Stimulated activated CD8-positive, alpha-beta memory T cell treated with anti-CD3 and anti-CD28 coated beads, Interleukin-4, amount 100 ng/mL, for 24 hours (primary cell): ENCODE measurements at places on chromosomes 6 and 20.
A peak's percentile ranks its signal among the peaks of the same experiment; 100 is the strongest.

DNA sequence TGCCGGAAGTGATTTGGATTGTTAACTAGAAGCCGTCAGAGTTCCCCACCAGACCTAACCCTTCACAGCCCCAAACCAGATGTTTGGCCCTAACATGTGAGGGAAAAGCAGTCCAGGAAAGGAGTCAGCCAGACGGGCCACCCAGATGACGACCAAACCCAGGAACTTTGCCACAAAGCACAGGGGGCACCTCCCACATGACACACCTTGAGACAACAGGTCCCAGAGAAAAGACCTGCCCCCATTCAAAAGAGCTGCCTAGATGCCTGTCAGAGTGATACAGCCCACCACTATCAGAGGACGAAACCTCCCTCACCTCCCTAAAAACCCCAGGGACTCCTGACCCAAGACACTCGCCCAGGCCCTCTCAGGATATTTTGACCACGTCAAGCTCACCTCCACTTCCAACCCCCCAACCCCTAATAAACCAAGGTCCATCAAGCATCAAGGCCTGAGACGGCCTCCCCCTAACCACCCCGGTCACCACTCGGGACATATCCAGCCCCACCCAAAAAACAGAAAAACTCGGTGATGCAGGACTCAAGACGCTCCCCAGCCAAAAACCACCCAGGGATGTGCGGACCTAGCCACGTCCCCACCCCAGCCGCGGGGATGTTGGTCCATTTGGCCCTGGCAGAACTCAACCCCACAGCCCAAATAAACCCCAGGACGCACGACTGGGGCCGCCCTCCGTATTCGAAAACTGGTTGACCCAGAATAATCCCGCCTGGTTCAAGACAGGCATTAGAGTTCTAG lies 662 bp downstream of the ZNF343 start:
- DNase-seq, result no peak

DNA sequence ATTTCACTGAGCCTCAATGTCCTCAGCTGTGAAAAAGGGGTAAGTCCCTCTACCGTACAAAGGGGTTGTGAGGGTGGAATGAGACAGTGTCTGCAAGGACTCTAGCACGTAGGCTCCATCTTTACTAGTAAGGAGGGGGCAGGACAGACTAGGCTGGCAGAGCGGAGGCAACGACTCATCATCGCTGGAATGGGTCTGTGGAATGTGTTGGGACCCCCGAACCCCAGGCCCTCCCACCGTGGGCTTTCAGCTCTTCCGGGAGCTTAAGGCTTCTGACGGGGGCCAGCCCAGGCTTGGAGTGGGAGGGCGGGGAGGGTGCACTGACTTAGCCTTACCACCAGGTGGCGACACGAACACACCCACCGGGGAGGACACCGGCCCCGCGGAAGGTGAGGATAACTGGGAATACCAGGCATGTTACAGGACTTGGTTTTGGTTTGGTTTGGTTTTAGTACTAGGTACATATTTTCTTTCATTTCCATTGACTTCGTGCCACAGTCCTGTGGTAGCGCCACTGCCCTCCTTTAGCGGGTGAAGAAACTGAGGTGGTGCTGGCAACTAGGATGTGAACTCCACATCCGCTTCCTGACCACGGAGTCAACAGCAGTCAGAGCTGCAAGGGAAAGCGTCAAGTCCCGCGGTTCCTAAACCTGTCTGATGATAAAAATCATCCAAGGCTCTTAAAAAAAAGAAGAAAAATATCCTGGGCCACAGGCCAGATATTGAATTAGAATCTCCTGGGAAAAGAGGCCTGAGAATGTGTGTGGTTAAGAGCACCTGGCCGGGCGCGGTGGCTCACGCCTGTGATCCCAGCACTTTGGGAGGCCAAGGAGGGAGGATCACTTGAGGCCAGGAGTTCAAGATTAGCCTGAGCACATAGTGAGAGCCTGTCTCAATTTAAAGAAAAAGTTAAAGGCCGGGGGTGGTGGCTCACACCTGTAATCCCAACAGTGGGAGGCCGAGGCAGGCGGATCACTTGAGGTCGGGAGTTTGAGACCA lies 10.3 kb upstream of the TULP1 start:
- DNase-seq, result peak; percentile 65

- no peak for DNase-seq
Measured at GRCh38 chr6:149303468-149303867, 14.0 kb upstream of the TAB2 start.

GRCh38 chr6:105212587-105212986 lies 32.8 kb upstream of the POPDC3 start:
- DNase-seq, result no peak

DNA sequence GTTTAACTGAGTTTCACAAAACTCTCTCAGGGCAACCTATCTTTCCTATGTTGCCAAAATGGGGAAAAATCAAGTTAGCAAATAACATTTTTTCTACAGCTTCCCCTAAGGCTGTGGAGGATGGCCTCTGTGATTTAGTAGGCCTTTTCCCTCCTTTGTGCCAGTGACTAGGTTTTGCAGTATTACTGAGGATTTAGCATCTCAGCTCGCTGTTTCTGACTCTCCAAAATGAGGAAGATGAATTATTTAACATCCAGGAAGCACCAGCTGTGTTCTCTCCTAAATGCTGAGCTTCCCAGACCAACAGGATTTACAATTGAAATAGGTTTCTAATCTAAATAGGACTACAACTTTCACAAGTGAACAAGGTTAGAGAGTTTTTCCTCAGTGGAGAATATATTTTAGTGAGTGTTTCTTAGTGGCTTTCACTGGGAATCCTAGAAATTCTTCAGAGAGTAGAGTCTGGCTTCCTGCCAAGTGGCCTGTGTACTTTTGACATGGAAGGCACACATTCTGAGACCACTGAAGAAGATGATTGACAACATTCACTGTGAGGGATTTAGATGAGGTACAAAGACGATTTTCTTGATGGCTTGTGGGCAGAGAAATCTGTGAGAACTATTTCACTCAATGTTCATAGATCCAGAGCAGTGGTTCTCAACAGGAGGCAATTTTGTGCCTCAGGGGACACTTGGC lies 62.4 kb downstream of the PTCHD4 start:
- no peak for DNase-seq

- DNase-seq, result no peak
Measured at GRCh38 chr6:99605074-99605734, 1.4 kb upstream of the PRDM13 start.

DNA sequence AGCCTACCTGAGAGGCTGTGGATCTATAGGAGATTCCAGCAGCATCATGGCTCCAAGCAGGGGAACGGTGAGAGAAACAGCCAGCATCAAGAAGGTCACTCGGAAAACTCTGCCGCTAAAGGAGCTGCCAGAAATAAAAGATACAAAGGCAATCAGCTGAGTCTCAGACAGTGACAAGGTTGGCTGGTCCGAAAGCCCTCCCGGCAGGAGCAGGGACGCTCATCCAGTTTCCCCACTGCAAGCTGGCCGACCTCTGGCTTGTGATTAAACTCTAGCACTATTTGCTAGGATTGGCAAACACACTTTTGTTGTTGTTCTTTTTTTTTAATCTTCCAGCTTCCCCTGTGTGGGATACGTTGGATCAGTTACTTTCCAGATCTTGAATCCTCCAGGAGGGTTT lies 8.7 kb downstream of the APMAP start:
- no peak for DNase-seq

GRCh38 chr6:115582386-115582785 lies 478.3 kb downstream of the FRK start:
- no peak for DNase-seq

DNA sequence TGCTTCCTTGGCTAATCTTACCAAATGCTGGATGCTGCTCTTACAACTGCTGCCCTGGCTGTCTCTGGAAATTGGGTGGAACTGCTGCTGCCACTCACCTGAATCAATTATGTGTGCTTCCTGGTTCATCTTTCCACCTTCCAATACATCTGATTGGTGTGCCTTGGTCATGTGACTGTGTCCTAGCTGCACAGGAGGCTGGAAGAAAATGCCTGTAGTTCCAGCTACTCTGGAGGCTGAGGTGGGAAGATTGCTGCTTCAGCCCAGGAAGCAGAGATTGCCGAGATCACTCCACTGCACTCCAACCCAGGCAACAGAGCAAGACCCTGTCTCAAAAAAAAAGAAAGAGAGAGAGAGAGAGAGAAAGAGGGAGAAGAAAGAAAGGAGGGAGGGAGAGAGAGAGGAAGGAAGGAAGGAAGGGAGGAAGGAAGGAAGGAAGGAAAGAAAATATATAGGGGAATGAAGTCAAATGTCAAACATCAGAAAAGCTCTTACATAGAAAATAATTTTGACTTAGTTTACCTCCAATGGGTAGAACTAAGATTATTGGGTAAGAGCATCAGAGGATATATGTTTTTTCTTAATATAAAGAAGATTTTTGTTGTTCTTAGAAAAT lies 14.1 kb upstream of the PPARD start:
- DNase-seq, result no peak

GRCh38 chr6:4506223-4506622 lies 270.0 kb upstream of the CDYL start:
- DNase-seq, result no peak

DNA sequence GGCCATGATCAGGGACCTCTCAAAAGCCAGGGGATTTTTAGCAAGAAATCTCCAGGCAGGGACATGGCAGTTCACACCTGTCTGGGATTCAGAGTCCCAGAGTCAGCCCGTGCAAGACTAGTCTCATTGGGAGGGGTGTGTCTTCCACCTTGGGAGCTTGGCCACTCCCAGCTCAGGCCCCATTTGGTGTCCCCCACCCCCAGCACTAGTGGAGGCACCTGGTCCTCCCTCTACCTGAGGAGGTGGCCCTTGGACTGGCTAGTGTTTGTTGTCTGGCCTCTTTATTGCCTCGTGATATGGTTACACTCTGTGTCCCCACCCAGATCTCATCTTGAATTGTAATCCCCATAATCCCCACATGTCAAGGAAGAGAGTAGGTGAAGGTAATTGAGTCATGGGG lies 140.8 kb upstream of the PHACTR3 start:
- no peak for DNase-seq

DNA sequence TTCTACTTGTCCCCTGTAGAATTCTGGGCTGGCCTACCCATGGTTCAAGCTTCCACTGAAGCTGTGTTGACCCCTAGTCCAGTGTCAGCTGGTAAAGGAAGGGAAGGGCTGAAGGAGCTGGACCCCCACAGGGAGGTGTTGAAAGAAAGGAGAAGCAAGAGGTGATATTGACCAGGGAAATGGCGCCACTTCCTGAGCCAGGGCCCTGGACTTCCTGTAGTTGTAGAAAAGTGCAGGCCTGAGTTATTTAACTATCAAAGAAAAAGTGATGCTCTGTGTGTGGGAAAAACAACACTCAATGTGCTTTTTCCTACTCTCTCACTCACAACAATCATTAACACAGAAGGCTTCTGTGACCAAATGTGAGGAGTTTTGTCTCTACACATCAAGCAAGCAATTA lies 60.0 kb upstream of the IER3 start:
- DNase-seq, result no peak

DNA sequence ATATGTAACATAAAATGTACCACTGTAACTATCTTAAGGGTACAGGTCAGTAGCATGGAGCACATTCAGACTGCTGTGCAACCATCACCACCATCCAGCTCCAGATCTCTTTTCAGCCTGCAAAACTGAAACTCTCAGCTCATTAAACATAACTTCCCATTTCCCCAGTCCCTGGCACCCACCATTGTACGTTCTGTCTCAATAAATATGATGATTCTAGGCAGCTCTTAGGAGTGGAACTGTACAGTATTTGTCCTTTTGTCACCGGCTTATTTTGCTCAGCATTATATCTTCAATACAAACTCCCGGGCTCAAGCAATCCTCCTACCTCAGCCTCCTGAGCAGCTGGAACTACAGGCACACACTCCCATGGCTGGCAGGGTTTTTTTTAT lies 1.5 kb downstream of the ZC3H12D start:
- no peak for DNase-seq

DNA sequence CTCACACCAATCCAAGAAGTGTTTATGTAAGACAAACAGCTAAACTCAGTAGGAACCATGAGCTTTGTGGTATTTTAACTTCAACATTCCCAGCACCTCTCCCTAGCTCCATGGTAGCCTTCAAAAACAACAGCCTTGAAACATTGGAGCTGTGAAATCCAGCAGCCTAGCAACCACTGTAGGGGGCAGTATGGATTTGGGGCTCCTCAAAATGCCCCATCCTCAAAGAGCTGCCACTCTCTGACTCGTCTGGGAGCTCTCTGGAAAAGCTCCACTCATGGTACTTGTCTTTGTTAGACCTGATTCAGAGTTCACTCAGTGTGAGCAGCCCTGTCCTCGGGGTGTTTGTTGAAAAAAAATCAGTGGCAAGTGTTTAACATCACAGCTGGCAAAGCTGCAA lies 82.9 kb downstream of the KIF6 start:
- DNase-seq, result no peak

GRCh38 chr6:31723980-31724691 lies 963 bp downstream of the MPIG6B start:
- DNase-seq, result no peak

DNA sequence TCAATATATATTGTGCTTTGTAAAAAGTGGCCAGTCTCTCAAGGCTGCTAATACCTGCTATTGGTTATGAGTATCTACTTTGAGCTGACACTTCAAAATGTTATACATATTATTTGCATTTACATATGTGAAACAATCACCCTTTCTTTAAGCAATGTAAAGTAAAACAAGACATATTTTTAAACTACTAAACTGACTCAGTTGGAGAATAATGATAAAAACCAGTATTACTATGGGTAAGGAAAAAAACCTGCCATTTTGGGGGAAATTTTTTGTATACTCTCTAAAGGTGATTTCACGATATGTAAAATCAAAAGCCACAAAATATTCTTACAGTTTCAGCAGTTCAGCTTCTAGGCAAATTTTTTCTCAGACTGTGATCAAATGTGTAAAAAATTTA lies 232.3 kb downstream of the PRL start:
- no peak for DNase-seq

DNA sequence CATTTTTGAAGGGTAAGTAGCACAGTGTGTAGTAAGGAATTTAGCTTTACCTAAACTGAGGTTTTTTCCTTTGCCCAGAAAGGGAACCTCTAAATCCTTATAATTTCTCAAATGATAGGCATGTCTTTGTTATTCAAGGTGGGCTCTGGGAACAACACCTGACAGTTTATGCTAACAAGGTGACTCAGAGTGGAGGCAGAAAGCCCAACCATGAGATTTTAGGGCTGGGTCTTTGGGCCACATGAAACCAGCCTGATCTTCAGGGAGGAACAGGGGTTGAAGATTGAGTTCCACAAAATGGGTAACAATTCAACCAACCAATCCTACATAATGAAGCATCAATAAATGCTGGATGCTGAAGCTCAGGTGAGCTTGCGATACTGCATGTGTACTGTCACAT lies 46.6 kb downstream of the PRSS35 start:
- no peak for DNase-seq

- DNase-seq, result no peak
Measured at GRCh38 chr6:126531286-126531685, 191.4 kb downstream of the CENPW start.
